ENCODE measurements at places on chromosomes 7 and 10.

DNA sequence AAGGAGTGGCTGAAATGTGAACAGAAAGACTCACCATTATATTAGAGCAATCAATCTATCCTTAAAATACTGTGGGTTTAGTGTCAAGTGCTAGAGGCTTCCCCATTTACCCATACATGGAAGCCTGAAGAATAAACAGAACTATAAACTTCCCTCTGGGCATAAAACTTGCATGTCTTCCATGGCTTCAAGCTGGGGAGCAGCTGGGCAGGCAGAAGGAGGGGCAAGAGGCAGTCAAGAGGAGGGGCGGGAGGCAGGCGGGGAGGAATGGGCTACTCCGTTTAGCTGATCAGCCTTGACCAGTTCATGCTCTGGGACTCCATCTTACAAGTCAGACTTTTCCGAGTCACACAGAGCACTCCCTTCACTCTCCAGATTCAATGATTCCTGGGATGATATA, 3.5 kb upstream of the PRSS1 start:
- DNase-seq, result no peak

DNA sequence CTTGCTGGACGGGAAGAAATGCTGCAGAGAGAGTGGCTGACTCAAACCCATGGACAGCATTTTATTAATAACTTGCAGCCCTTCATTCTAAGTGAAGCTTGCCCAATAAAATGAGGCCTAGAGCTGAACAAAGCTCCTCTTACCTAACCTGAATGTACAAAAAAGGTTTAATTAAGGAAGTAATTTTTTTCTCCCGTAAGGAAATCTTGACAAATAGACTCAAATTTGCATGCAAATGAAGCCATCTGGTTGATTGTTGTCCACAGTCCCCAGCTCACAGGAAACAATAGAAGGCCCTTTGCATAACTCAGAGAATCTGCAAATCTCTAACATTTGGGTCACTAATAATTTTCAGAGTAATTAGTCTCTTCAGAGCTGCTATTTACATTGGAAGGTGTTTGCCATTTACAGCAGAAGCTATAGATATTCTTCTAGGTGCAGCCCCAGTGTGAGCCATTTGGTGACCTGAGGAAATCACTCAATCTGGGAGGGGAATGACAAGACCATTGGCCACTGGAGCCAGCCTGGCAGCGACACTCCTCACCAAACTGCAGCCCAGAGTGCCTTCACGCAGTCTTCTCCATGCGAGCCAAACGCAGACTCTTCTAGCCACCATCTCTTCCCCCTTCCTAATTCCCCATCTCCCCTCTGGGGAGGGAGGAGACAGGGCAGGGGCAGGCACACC, 483.0 kb upstream of the C7orf33 start:
- DNase-seq, result no peak

DNA sequence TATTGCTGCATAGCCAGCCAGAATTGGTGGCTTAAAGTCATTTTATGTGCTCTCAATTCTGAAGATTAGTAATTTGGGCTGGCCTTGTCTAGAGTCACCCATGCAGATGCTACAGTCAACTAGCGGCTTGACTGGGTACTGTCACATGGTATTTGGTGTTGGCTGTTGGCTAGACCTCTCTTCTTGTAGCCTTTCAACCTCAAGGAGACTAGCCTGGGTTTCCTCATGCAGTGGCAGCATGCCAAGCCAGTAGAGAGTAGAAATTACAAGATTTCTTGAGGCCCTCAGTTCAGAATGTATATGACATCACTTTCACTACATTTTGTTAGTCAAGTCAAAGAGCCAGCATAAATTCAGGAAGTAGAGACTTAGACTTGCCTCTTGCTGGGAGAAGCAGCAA, 3.7 kb upstream of the ZNF800 start:
- no peak for DNase-seq

DNA sequence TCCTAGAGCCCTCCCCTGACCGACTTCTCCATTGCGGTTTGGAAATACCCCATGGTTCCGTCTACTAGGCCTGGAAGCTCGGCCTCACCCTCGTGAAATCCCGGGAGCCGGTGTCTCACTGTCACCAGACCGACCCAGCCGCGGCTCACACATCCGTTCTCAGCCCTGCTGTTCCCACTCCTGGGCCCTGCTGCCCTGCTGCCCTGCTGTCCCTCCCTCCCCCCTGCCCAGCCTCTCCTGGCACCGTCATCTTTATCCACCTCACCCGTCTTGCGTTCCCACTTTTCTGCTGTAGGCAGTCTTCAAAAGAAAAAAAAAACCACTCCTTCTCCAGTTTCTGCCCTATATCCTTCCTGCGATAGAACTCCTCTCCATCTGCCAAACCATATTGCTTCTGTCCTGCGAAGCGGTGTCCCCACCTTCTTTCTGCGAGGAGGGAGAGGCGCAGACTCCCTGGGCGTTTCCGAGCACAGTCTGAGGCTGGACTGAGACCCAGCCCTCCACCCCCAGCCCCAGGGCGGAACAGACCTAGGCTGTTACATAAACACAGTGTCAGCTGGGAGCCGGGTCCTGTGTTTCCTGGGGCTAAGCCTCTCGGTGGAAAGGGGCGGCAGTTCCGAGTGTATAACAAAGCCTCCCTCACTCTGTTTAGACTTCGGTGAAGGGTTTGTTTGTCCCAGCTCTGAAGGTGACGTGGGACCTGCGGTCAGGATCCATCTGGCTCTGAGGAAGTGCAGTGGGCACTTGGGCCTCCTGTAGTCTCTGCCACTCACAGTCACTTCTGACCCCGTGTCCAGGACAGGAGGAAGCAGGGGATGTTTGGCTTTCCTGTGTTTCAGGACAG, 2.8 kb downstream of the AGAP3 start:
- DNase-seq, result no peak

GRCh38 chr7:94060752-94061151, 56.6 kb upstream of the BET1 start:
- DNase-seq, result no peak

- DNase-seq, result no peak
These were observed 126.9 kb upstream of the TBX20 start for GRCh38 chr7:35380739-35381224.

GRCh38 chr7:129864042-129864441, 88.7 kb downstream of the UBE2H start:
- DNase-seq, result no peak

DNA sequence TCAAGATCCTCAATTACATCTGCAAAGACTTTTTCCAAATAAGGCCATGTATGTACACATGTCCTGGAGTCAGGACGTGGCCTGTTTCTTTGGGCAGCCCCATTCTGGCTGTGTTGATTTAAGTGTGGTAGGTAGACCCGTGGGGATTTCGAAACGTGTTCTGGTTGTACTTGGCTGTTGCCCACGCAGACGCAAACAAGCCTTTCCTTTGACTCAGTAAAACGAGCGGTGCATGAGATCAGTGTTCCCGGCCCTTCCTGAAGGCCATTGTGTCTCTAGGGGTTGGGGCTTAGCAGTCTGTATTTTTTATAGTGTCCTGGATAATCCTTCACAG, 64.8 kb upstream of the DNAJB6 start:
- DNase-seq, result no peak
